Activated CD4-positive, alpha-beta T cell treated with anti-CD3 and anti-CD28 coated beads, Interleukin-2, amount 50 U/mL, for 24 hours (primary cell): ENCODE measurements at places on chromosomes 16 and 17.

DNA sequence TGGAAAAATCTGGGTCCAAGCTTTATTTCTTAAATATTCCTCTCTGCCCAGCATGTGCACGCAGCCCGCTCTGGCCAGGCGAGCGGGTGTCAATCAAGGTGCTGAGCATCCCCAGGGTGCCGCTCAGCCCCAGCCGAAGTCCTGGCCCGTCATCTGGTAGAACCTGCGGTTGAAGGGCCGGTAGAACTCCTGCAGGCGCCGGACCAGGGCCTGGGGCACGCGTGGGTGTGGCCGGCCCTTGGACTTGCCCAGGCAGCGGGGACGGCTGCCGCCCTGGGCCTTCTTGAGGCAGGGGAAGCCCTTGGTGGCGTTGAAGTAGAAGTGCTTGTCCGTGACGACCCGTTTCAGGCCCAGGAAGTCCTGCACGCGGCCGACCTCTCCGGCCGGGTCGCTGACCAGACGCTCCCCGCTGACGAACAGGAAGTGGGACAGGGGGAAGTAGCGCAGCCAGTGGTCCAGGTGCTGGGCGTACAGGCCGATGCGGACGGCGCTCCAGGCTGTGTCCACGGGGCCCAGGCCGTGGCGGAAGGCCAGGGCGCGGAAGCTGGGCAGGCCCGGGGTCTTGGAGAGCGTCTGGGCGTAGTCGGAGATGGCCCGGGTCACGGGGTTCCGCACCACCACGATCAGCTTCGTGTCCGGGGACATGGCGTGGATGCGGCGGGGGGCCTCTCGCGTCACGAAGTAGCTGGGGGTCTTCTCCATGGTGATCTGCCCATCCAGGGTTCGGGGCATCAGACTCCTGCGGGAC is 6.6 kb downstream of the HS3ST6 start:
- DNase-seq = no peak

- no peak for DNase-seq
Measured at GRCh38 chr16:74305281-74305680, 8.7 kb downstream of the PSMD7 start.

DNA sequence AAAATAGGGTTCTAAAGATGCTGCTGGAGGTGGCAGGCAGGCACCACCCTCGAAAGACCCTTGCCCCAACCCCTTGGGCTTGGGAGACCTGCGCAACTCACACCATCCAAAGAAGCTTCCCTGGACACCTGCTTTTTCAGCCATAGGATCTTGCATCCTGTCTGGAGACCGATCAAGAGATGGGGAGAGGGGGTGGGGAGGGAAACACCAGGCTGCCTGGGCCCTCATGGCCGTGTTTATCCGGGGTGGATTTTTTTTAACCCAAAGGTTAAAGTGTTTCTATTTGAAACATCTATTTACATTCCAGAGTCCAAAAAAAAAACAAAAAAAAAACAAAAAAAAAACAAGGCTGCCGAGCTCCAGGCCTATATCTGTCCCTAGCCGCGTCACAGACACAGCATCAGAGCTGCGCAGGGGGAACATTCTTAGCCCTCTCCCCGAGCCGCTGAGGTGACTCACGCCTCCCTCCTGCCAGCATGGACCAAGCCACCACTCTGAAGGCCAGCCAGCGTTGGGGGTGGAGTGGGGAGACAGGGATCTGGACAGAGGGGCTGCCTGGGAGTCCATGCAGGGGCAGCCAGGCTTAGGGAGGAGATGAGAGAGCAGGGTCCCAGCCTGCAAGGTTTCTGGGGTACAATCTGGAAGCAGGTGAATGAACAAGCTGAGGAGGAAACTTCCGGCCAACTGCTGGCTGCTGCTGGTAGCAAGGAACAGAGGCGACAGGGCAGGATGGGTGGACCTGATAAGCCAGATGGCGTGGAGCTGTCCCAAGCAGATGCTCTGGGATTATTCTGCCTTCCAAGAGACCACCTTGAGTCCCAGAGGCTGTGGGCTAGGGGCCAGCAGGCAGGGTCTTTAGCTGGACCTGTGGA is 14.8 kb downstream of the HDAC5 start:
- DNase-seq = no peak

DNA sequence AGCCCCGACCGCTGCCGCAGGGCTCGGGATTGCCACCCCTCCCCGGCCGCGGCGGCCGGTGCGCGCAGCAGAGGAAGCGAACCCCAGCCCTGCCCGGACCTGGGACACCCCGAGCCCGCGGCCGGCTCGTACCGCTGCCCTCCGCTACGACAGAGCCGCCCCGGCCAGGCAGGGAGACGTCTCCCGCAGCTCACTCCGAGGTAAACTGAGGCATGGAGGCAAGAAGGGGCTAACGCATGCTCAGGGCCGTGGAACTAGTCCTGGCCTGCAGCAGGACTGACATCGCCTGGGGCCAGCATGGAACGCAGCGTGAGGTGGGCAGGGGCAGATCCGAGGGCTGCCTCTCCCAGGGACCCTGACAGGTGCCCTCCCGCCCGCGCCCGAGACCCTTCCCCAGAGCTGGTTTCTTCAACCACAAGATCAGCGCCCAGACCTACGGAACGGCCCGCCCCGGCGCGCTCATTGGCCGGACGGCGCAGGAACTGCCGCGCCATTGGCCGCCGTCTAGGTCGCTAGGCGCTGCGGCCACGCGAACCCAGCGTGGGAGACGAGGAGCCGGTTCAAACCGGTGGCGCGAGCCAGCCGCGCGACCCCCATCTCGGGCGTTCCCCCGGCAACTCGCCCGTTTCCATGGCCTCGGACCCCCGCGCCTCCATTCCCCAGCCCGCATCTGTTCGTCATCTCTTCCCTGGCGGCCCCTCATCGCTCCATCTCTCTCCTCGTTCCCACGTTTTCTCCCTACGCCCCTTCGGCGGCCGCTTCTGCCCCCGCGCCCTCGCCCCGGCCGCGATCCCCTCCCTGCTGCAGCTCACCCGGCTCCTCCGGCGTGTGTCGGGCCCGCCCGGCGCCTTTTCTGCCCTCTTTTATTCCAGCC is at the start of gene SLC43A2:
SLC43A2 (minus strand) TSS at position 853 of the 874 bp plus-strand sequence. CDS start 960 bp downstream, outside the sequence.
- peak; percentile 52 for DNase-seq

DNA sequence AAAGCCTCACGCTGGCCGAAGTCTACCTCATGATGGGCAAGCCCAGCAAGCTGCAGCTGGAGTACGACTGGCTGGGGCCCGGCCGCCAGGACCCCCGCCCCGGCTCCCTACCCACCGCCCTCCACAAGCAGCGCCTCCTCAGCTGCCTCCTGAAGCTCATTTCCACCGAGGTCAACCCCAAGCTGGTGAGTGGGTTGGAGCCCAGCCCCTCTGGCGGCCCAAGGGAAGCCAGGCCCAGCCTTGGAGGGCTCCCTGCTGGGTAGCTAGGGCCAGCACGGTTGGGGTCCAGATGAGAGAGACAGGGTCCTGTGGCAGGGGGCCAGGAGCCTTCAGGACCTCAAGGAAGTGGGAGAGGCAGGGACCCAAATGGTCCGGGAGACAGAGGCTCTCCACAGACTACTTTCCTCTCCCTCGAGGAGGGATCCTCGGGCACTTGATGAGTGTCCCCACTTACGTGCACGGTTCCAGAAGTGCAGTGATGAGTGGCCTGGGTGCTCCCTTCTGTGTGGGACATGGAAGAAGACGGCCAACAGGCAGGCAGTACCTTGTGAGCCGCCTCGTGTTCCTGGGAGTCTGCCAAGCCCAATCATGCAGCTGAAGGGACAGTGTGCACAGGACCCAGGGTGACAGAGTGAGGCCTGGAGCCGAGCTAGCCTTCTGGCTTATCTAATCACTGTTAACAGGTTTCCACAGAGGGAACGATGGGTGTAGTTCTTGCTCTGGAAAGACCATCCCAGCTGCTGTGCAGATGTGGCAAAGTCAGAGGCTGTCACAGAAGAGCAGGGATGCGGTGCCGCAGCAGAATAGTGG is 21.1 kb upstream of the JPT2 start:
- DNase-seq = no peak

DNA sequence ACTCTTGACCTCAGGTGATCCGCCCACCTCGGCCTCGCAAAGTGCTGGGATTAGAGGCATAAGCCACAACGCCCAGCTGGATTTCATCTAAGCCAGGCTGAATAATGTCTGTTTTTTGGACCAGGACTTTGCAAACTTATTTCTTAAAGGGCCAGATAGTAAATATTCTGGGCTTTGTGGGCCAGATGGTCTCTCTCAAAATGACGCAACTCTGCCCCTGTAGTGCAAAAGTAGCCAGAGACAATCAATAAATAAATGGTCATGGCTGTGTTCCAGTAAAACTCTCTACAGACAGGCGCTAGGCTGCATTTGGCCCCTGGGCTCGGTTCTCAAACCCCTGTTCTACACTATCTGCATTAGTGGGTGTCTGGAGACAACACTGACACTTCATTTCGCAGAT is 121.9 kb upstream of the CDH13 start:
- DNase-seq = no peak
